ENCODE measurements at places on chromosomes 12 and 14. TPM values are rescaled to one million over a fixed set of nuclear protein-coding genes. Genes with fewer than 3 reads are reported as not detected.

ACOT4 gene
- total RNA-seq = 0.42 TPM

RNU6-7 gene
- total RNA-seq = not detected

DNA sequence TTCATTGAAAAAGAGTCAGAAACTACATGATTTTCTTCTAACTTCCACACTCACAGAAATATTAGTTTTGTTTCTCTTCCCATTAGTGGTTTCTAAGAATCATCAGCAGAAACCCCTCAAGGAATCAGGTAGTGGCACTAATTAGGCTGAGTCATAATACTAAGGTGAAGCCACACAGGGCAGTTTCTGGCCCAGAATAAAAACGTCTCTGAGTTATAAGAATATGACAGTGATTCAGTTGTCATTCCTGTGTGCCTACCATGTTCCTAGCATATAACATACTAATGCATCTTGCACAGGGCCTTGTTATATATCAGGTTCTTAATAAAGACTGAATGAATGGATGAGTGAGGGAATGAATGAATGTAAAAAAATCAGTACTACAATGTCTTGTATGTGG, 206.0 kb upstream of the PLEKHG7 start:
- H3K27me3 ChIP-seq = no peaks in the 10 kb centered on the region
- peaks cover 9% of the 10 kb centered on the region for H3K4me1 ChIP-seq
- no peak overlapping the region for H3K4me3 ChIP-seq
- no peak for DNase-seq

DNA sequence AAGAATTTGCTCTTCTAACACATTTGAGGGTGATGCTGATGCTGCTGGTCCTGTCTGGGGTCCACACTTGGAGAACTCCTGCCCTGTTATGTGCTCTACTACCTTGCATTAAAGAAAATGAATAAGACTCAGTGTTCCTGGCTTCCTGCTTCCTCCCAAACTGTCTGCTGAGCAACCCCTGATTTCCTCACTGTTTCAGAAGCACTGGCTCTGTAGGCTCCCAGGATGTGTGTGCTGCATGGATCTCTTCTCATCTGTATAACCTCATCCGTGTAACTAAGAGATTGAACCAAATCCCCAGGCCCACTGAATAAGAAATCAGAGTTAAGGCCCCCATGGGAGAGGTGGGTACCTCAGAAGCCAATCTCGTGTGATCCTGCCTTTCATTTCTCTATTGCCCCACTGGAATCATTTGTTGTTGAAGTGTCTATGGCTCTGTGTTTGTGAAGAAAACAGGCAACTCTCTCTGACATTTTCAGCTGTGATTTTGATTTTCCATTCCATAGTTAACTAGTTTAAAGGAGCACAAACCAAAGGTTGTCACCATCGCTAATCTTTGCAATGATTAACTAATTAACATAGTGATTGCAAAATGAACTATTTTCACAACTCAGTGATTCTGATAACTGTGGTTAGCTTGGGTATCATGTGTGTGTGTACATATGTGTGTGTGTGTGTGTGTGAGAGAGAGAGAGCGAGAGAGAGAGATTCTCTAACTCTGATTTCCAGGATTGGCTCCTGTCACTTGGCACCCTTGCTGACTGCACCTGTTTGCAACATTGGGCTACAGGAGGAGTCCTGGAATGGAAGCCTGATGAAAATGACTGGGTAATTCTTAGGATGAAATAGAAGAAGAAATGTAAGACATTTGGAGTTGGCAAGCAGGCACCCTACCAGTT, 196.2 kb downstream of the SLC38A4 start:
- H3K4me1 ChIP-seq = no peaks in the 10 kb centered on the region
- H3K27ac ChIP-seq = no peak overlapping the region
- H3K4me3 ChIP-seq = no peak overlapping the region
- DNase-seq = no peak

DNA sequence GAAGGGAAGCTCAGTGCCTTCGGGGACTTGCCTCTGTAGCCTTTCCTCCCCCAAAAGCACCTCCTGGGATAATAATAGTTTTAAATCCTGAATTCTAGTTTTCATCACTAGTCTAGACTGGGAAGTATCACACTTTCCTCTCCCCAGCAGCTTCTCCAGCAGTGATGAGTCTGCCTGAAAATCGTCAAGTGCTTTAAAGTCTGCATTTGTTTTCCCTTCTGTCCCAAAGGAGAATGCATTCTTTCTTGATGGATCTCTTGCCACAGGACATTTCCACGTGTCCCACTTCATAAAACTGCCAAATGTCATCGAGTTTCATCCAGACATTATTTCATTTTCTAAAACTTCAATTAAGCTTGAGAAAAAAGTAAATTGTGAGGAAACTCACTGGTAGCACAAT, 15.0 kb downstream of the CSRP2 start:
- no peaks in the 10 kb centered on the region for H3K27me3 ChIP-seq
- H3K4me1 ChIP-seq = peaks cover 31% of the 10 kb centered on the region
- no peak overlapping the region for H3K4me3 ChIP-seq

- peak; percentile 46 for DNase-seq
- no peak overlapping the region for H3K4me3 ChIP-seq
- peak overlapping the region; percentile 52 for H3K27ac ChIP-seq
- H3K36me3 ChIP-seq = peaks cover 4% of the 10 kb centered on the region
Observed at GRCh38 chr12:124002021-124002644, 29.1 kb downstream of the ZNF664 start.

GRCh38 chr12:95982602-95983001, 13.5 kb downstream of the HAL start:
- no peaks in the 10 kb centered on the region for H3K36me3 ChIP-seq
- no peaks in the 10 kb centered on the region for H3K27me3 ChIP-seq
- DNase-seq = no peak
- no peak overlapping the region for H3K4me3 ChIP-seq
- no peak overlapping the region for H3K27ac ChIP-seq

DNA sequence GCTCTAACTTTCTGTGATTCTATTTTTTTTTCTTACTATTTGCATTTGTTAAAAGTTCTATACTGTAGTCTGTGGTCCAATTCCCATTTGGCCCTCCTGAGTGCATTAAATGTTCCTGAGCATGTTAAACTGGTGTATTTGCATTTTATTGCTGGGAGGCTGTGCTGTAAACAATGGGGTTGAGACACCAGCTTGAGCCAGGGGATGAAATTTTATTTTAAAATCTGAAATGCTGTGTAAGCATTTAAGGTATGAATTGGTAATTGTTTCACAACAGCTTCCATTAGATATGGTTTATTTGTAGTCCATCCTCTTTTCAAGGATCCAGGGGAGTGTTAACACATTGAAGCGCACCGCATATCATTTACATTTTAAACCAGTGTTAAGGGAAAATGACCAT, 89.9 kb upstream of the RFX4 start:
- no peaks in the 10 kb centered on the region for H3K27me3 ChIP-seq
- DNase-seq = no peak
- H3K36me3 ChIP-seq = no peaks in the 10 kb centered on the region
- H3K27ac ChIP-seq = no peak overlapping the region
